ENCODE measurements at places on chromosomes 3 and 15. TPM values are rescaled to one million over a fixed set of nuclear protein-coding genes. Genes with fewer than 3 reads are reported as not detected.

DNA sequence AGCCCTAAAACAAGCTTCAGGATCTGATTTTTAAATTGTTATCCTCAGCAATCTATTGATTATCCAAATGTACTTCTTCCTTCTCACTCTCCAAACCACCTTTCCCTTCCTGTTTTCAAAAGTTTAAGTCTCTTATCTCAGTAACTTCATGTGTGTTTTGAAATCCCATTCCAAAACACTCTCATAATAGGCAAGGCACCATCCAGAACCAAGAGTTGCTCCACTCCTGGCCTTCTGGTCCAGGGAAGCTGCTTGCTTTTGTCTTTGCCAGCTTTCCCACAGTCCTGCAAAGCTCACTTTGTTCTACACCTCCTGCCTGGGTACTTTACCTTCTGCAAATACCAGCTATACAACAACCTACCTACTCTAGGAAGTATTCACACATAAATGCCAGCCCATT, 63.5 kb downstream of the MLH1 start:
- peaks cover 19% of the 10 kb centered on the region for H3K4me1 ChIP-seq
- H3K27me3 ChIP-seq: no peaks in the 10 kb centered on the region
- DNase-seq: no peak
- H3K27ac ChIP-seq: peak overlapping the region; percentile 6
- H3K4me3 ChIP-seq: no peak overlapping the region

Gene C3orf20
- 0.16 TPM for total RNA-seq

DNA sequence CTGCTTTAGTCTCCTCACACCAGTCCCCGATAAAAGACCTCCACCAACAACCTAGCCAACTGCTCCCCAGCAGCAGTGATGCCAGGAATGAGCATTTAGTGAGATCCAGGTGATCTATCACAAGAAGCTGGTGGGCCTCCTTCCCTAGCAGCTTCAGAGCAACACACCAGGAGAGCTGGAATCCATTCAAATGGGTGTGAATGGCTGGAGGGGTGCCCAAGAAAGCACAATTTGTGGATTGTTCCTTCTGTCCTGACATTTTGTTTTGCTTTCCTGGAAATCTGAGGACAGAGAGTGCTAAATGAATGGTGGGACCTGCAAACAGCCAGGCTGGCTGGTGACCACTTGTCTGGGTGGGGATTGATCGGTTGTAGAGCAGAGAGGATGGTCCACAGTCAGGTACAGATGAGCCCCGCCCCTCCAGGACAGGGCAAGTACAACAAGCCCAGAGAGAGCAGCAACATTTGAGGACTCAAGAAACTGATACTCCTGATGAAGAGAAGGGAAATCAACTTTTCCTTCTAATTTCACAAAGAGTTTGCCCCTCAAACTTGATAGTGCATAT, 316.8 kb downstream of the VPS13C start:
- H3K27me3 ChIP-seq: peaks cover 11% of the 10 kb centered on the region
- DNase-seq: no peak
- no peak overlapping the region for H3K27ac ChIP-seq
- no peak overlapping the region for H3K4me3 ChIP-seq

Gene RTP1
- not detected for total RNA-seq

Gene GATM
- total RNA-seq: 15.7 TPM

Gene KIF15
- total RNA-seq: 2.4 TPM

GRCh38 chr3:48662753-48663488, at the start of gene CELSR3:
CELSR3 (minus strand) TSS chr3:48662886; CDS start chr3:48662634, 252 bp downstream.
- H3K4me1 ChIP-seq: peaks cover 24% of the 10 kb centered on the region
- peaks cover 14% of the 10 kb centered on the region for H3K27me3 ChIP-seq
- H3K36me3 ChIP-seq: no peaks in the 10 kb centered on the region

DNA sequence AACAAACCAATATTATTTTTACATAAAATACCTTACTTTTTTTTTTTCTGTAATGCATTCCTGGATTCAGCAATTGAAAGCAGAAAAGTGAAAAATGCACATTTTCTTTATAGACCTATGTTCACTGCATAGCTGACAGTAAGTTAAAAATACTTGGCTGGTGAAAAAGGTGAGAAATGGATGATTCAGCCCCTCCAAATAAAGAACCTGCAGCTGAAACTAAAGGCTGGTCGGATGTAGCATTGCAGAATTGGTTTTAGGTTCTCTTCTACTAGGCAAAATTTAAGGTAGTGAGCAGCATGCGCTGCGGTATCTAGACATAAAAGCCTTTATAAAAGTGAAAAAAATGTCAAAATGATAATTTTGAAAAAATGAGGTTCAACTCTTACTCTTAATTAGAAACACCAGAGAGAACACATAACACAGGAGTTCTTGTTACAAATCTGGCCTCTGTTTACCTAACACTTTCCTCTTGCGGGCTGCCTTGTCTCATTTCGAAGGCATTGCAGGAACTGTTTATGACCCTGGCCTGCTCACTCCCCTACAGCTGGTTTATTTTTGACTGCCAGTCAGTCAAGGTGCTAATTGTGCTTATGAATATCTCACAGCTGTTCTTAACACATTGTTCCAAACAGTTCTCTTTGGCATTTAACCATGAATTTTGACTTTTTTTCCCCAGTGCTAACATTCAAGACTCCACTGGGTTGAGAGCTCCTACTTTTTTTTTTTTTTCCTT, 455.4 kb upstream of the TBL1XR1 start:
- H3K36me3 ChIP-seq: no peaks in the 10 kb centered on the region
- H3K4me1 ChIP-seq: peaks cover 9% of the 10 kb centered on the region
- H3K4me3 ChIP-seq: no peak overlapping the region
- no peak overlapping the region for H3K27ac ChIP-seq
- no peaks in the 10 kb centered on the region for H3K27me3 ChIP-seq
- DNase-seq: no peak

Data from activated B cell treated with CpG ODN at 0.5 μM for 24 hours (primary cell).